COLO829 (cell line): ENCODE measurements at places on chromosomes 11 and 22.

- DNase-seq: no peak
Measured at GRCh38 chr22:47201186-47201995, 438.9 kb downstream of the TBC1D22A start.

GRCh38 chr11:112596324-112596723, 335.7 kb upstream of the PLET1 start:
- DNase-seq: no peak

DNA sequence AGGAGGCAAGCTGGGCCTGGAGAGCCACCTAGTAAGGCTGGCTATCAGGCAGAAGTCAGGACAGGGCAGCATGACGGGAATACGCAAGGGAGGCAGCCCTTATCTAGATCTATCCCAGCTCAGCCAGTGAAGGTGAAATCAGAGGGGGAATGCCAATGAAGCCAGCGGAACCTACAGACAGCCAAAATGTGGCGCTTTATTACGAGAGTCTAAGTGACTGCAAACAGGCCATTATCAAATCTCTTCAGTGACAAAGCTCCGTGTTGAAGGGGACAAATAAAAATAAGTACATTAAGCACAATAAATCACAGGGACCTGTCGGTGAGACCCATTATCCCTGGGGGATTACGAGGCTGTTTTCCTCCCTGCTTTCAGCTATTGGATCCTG, 22.8 kb downstream of the LARGE1 start:
- DNase-seq: no peak

- DNase-seq: no peak
Measured at GRCh38 chr22:36036167-36036624, 7.6 kb upstream of the RBFOX2 start.

DNA sequence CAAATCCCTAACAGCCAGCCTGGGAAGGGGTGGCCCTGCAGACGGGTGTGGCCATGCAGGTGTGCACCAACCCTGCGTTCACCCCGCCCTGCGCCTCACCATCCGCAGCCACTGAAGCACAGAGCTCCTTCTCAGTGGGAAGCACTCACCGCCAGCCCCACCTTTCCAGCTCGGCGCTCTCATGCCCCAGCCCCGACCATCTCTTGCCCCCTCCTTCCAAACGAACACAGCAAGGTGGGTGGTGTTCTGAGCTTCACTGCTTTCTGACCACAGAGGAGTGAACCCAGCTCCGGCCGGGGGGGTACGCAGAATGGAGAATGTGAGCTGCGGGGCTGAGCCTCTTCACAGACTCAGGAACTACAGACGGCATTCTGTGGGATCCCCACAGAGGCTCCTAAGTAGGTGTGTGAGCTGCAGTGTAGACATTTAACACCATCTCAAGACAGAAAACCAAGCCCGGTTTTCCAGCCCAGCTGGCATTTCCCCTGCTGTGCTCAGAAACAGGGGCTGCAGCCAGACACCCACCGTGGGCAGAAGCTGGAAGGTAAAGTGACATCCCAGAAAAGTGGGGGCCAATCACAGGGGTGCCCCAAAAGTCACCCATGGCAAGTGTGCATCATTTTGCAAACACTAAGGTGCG, 88.4 kb upstream of the RTL6 start:
- no peak for DNase-seq

GRCh38 chr11:113613619-113614018, 92.5 kb downstream of the TMPRSS5 start:
- DNase-seq: no peak

DNA sequence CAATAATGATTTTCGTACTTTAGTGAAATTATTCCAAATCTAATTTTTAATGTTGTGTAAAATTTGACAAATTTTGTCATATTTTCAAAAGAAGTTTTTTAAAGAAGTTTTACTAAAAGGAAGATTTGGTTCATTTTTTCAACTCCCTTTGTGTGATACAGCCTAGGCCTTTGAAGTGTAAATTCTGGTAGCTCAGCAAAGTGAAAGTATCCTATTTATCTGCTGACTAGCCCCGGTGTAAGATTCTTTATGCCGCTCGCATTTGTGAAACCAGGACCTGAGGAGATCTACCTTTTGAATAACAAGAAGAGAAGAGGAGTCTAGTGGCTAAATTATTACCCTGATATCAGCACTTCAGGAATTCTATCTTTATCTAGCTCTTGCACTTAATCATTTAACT, 177.4 kb downstream of the JRKL start:
- no peak for DNase-seq
